Sigmoid colon (tissue), 7 donors: ENCODE measurements at places on chromosomes 3 and 15. TPM values are rescaled to one million over a fixed set of nuclear protein-coding genes. Genes with fewer than 3 reads are reported as not detected.

The CA12 gene
- 0.49 TPM for total RNA-seq

The ARHGAP31 gene
- total RNA-seq: 11.0 TPM

DNA sequence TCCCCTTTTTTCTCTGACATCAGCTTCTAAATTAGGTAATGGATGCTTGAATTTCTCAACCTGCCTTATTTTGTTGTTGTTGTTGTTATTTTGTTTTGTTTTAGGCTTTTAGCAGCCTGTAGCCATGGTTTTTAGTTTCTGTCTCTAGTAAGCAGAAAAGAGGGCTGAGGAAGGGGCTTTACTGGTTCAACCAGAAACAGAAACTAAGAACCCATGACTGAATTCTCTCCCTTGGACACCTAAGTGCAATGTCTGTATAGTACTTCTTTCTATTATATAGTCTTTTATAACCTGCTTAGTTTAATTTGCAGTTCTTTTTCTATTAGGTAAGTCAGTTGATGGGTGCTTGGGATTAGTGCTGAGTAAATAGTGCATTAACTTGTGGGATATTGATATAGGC, 129.0 kb downstream of the BBX start:
- DNase-seq: no peak

DNA sequence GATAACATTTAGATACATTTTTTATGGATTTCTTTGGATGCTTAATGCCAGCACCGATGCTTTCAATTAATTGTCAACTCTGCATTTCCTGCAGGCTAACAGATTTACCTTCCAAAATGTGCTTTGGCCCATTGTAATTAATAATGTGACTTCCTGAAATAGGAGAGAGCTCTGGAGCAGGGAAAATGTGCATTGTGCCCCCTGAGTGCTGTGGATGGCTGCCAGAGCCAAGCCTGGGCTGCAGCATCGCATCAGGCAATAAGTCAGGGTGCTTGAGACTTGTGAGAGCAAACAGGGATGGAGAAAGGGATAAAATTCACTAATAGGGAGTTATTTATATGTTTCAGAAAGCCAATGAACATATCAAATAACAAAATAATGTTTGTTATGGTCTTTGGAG, 133.8 kb downstream of the MOBP start:
- DNase-seq: no peak

DNA sequence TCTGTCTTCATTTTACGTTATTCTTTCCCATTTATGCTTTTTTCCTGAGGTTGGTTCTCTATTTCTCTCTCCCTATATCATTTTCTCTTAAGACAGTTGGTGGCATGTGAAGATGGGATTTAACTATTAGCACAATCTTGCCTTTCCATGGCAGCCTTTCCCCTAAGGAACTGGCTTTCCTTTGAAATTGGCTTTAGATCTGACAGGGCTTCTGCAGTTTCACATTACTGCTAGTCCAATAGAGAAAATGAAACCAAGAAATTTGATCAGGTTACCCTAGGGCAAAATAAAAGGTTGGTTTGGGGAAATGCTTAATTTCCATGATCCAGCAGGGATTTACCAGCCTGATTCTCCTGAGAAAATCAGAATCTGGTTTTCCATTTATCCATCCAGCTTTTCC, 22.7 kb upstream of the CHL1 start:
- DNase-seq: no peak

GRCh38 chr15:68316061-68316804, 38.7 kb downstream of the FEM1B start:
- DNase-seq: peak; percentile 58
